Activated CD8-positive, alpha-beta T cell treated with anti-CD3 and anti-CD28 coated beads, Interleukin-2, amount 10 ng/mL, durations not matched to agents 7 days and 5 days (primary cell): ENCODE measurements at places on chromosomes 1 and 21. TPM values are rescaled to one million over a fixed set of nuclear protein-coding genes. Genes with fewer than 3 reads are reported as not detected.

Gene NUDT4B
- total RNA-seq, result not detected

Gene CHI3L1
- not detected for total RNA-seq

Gene C4BPA
- total RNA-seq, result not detected

Gene LRRN2
- total RNA-seq, result not detected

Gene TMEM269
- not detected for total RNA-seq

DNA sequence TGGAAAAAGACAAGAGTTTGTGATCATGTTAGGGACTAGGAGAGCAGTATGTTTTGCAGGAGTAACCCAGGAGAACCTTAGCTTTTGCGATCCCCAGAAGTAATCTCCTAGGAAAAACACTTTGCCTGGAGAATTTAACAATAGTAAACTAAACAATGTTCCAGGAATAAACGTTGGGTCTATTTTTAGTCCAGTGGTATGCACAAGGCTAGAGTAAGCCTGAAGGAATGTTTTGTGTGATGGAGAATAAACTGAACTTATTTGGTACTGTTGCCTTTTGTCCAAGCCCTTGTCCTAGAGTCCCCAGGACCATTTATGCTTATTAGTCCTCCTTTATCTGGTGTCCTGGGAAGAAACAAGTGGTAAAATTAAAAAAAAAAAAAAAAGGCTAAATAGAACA lies 28.7 kb upstream of the RGS5 start:
- DNase-seq, result no peak

DNA sequence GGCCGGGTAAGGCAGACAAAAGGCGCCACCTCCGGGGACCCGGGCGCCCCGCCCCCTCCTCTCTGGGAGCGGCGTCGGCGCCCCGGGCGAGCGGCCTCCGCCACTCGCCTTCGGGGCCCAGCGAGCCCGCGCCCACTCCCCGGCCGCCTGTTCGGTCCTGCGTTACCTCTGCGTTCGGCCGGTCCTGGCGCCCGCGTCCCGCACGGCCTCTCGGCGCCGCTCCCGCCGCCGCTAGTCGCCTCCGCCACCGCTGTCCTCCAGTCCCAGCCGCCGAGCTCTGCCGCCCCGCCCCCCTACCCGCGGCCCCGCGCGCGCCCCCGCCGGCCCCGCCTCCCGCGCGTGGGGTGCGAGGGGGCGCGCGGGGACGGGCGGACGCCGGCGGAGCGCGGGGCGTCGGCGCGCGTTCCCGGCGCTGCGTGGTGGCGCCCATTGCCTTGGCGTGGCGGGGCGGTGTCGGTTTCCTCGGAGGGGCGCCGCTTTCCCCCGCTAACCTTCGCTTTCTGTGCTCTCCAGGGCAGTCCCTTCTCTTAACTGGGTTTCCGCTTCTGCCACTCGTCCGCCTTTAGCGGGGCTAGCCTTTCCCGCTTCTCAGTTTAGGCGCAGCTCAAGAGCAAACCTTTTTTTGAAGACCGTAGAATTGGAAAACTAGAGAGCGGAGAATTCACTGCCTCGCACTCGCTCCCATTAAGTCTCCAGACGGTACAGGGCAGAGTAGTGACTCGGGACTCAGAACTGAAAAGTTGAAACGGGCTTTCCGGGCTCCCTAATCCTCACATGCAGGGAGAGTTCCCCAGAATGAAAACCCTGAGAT lies at the start of gene HP1BP3:
Gene HP1BP3 (minus strand): TSS at position 279 of the 811 bp plus-strand sequence. CDS start 6,867 bp downstream, outside the sequence.
- DNase-seq, result peak; percentile 83

DNA sequence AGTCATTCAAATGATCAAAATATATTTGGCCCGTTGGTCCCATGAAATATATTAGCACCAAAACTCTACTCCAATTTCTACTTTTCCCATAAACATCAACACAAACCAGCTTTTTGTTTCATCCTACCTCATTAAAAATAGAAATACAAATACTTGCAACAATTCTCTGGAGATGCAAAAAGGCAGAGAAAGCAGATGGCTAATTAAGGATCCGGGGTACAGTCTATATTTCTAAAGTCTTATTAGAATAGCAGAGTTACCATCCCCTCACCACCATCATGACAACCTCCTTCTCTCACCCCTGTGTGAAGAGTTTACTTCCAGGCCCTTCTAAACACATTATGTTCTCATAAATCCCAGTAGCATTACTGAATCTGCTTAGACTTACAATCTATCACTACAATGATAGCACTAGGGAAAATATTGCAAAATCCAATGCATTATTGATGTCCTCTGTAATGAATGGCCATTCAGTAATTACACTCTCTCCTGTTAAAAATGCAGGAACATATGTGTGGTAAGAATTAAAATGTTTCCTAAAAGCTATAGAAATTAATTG lies 133.8 kb downstream of the HHIPL2 start:
- no peak for DNase-seq

DNA sequence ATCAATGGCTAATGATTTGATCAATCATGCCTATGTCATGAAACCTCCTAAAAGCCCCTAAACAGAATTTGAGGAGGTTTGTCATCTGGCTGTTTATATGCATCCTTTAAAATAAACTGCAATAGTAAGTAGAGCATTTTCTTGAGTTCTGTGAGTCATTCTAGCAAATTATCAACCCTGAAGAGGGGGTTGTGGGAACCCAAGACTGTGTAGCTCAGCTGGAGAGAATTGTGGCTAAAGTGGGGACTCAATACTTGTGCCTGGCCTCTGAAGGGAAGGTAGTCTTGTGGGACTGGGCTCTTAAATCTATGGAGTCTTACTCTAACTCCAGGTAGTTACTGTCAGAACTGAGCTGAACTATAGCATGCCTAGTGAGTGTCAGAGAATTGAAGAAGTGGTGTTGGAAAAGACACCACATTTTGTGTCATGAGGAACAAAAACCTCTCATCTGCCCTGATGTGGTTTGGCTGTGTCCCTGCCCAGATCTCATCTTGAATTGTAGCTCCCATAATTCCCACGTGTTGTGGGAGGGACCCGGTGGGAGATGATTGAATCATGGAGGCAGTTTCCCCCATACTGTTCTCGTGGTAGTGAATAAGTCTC lies 402.4 kb downstream of the USH2A start:
- no peak for DNase-seq

- no peak for DNase-seq
Observed at GRCh38 chr21:42525676-42526378, 12.2 kb downstream of the SLC37A1 start.

GRCh38 chr1:5968161-5968736 lies 24.0 kb downstream of the NPHP4 start:
- DNase-seq, result no peak

DNA sequence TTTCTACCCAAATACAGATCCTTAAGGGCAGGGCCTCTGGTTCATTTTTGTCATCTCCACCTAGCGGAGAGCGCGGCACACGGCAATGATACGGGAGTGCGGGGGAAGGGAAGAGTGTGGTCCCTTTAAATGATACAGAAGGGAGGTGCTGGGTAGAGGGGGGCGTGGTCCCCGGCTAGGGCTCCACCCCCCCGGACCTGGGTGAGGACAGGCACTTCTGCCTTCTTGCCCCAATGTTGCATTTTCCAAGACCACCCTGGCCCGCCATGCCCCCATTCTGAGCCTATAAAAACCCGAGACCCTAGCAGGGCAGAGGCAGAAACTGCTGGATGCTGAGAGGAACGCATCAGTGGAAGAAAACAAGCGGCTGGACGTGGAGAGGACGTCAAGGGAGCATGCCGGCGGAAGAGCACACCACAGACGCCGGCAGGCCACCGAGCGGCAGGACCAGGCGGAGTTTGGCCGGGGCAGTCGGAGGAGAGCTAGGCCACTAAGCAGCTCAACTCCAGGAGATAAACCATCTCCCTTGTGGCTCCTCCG lies 30.0 kb downstream of the LRRC3 start:
- peak; percentile 55 for DNase-seq

- no peak for DNase-seq
Observed at GRCh38 chr1:212030936-212031528, 4.3 kb downstream of the INTS7 start.

- DNase-seq, result no peak
Observed at GRCh38 chr1:117683571-117684285, 77.9 kb downstream of the TENT5C start.

DNA sequence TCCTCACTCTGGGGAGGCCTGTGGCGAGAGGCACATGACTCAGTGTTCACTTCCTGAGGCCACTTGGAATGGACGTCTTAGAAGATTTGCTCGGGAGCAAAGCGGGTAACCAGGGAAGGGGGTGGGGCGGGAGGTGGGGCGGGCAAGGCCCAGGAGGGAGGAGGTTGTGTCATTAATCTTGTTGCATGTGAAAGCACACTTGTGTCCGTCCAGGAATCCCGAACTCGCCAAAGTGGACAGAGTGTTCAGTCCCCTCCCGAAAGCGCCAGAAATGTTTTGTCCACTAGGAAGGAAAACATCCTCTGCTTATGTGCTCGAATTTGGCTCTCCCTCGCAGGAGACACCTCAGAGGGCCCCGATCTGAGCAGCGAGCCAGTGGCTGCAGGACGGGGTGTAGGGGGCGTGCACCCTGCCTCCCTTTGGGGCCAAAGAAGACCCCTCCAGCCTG lies 84.2 kb downstream of the SPSB1 start:
- no peak for DNase-seq

GRCh38 chr1:227320476-227320875 lies 2.2 kb upstream of the CDC42BPA start:
- DNase-seq, result no peak

- DNase-seq, result no peak
Observed at GRCh38 chr1:13600762-13601453, 17.3 kb downstream of the PDPN start.
